NCI-H524 (cell line): ENCODE measurements at places on chromosomes 13 and 19.

- DNase-seq: no peak
Measured at GRCh38 chr13:113767366-113767765, 8.3 kb downstream of the TMEM255B start.

- DNase-seq: no peak
Measured at GRCh38 chr13:60509601-60510386, 112.8 kb downstream of the TDRD3 start.

- no peak for DNase-seq
Measured at GRCh38 chr13:28237944-28238343, 99.6 kb downstream of the PAN3 start.

GRCh38 chr13:99960663-99961311 lies 10.8 kb downstream of the ZIC5 start:
- peak; percentile 45 for DNase-seq

- DNase-seq: no peak
Measured at GRCh38 chr19:42270346-42271044, 1.4 kb downstream of the CIC start.

DNA sequence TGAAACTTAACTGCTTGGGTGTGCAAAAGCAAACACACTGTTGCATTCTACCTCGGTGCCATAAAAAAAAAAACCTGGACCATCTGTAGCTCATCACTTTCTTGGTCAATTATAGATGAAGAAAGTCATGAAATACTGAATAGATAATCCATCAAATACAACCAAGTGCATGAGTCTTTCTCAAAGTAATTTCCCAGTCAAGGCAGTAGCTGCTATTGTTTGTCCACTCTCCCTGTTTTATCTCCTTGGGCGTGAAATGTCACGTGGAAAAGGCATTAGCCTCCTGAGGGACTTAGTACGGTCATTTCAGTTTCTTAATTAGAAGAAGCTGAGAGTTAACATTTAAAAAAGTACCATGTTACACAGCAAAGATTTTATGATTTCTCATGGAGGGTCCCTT lies 1697.9 kb downstream of the PCDH9 start:
- no peak for DNase-seq

- DNase-seq: no peak
Measured at GRCh38 chr19:11203194-11204075, 6.1 kb upstream of the KANK2 start.

DNA sequence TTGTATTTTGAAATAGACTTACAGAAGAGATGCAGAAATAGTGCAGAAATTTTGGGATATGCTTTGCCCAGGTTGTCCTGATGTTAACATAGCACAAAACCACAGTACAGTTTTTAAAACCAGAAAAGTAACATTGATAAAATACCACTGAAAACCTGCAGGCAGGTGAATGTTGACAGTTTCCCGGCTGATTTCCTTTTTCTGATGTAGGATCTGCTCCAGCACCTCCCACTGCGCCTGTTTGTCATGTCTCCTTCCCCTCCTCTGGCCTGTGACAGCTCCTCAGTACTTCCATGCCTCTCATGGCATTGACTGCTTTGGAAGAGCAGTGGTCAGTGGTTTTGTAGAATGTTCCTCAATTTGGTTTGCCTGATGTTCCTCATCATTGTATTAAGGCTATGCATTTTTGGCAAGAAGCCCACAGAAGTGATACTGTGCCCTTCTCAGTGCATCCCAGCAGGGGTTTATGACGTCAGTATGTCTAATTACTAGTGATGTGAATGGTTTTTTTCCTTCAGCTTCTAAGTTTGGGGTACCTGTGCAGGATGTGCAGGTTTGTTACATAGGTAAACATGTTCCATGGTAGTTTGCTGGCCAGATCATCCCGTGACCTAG lies 31.0 kb downstream of the TDRD12 start:
- no peak for DNase-seq

DNA sequence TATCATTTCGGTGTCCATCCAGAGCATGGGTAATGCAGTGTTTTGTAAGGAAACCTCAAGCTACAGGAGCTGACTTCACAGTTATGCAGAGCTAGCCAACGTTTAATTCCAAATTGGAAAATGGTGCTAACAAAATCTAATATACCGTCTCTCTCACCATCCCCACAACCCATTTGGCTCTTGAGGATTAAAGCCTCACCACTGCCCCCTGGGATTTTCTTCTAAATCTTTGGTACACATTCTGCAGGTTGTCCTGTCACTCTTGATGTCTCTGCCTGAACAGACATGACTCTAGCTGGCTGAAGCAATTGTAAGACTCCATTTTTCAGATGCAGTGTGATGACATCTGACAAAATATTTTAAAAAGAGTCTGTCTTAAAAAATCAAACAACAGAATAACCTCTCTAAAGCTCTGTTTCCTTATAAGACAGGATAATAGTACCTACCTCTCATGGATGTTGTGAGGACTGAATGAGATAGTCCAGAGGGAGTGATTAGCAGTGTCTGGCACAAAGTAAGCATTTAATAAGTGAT lies 451.8 kb downstream of the SUCLA2 start:
- DNase-seq: no peak

DNA sequence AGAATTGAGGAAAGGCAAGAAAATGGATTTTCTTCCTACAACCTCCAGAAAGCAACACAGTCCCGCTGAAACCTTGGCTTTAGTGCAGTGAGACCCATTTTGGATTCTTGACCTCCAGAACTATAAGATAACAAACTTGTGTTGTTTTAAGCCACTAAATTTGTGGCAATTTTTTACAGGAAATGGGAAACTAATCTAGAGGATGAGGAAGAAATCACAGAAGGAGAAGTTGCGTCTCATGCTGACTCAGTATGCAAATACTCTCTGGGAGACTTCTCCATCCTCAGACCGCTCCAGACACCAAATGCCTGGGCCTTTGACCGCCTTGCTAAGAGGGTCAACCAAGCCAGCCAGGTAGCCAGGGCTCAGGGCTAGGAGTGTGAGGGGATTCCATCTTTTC lies 13.1 kb upstream of the CEACAM16 start:
- no peak for DNase-seq

DNA sequence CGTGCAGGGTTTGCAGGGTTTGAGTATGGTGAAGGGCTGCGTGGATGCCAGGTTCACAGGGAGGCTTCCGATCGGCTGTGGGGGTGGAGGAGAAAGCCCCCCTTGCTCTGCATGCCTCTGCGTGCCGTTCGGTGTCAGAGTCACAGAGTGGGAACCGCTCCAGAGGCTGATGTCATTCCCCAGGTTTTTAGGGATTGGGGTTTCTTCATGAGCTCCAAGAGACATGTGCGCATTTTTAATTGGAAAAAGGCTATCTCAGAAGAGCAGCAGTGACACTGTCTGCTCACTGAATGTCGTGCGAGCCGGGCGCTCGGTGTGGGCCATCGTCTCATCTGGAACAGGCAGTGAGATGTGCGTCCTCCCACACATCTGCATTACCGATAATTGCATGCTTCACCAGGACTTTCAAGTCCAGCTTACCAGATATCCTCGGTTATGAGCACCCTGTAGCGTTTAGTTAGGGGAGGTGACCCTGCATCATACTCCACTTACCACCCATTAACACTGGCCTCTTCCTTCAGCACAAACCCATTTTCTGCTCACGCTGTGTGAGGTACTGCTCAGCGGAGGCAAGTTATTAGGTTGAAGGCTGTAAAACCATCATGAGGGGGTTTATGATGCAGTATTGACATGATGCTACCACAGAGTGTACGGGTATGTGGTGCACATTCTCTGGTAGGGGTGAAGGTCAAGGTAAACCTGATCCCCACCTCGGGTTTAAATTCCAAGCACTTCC lies 1.7 kb downstream of the MCF2L start:
- DNase-seq: no peak

GRCh38 chr19:47660435-47660832 lies 51.5 kb downstream of the BICRA start:
- no peak for DNase-seq

DNA sequence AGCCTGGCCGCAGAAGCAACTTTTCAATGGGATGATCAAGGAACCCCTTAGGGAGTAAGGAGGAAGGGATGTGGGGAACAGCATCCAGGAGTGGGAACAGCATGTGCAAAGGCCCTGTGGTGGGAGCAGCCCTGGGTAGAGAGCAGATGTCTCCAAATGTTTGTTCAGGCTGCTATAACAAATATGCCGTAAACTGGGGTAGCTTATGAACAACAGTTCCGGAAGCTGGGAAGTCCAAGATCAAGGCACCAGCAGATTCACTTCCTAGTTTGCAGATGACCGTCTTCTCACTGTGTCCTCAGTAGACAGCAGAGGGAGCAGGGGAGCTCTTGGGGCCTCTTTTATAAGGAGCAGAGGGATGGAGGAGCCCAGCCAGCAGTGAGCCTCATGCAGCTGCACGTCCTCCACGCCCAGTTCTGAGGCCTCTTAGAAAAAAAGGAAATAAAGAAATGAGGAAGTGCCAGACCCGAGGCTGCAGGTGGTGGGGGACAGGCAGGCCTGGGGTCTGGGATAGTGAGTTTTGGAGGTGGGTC lies 4.2 kb upstream of the LRRC25 start:
- DNase-seq: peak; percentile 65

DNA sequence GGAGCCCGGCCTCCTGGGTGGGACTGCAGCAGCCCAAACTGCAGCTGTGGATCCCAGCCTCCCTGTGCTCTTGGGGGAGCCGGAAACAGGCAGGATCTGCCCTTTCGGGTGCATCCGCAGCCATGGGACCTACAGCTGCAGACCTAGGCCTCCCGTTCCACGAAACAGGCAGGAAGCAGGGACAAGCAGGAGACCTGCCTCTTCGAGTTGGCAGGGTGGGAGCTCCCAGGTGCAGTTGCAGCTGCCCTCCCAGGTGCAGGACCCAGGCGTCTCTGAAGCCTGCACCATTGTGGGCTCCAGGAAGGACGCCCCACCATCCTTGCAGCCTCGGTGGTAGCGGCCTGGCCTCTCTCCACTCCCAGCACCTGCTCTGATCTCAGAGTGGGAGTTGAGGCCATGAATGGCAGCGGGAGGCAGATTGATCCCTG lies 189.0 kb upstream of the KLHL1 start:
- no peak for DNase-seq

DNA sequence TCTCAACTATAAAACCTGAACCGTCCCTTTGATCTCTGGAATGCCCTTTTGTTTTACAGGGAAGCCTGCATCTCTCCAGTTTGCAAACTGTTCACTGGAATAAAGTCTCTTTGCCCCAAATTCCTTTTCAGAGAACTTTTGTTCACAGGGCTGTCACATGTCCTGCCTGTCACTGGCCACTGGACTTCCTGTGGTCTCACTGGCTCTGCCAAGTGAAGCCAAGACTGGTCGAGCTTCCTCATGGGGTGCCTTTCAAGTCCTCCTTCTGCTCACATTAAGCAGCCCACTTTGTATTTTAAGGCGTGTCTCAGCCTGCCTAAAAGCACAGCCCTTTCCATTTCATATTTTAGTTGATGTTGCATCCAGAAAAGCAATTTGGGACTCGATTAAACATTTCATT lies 215.7 kb downstream of the KATNAL1 start:
- DNase-seq: no peak

DNA sequence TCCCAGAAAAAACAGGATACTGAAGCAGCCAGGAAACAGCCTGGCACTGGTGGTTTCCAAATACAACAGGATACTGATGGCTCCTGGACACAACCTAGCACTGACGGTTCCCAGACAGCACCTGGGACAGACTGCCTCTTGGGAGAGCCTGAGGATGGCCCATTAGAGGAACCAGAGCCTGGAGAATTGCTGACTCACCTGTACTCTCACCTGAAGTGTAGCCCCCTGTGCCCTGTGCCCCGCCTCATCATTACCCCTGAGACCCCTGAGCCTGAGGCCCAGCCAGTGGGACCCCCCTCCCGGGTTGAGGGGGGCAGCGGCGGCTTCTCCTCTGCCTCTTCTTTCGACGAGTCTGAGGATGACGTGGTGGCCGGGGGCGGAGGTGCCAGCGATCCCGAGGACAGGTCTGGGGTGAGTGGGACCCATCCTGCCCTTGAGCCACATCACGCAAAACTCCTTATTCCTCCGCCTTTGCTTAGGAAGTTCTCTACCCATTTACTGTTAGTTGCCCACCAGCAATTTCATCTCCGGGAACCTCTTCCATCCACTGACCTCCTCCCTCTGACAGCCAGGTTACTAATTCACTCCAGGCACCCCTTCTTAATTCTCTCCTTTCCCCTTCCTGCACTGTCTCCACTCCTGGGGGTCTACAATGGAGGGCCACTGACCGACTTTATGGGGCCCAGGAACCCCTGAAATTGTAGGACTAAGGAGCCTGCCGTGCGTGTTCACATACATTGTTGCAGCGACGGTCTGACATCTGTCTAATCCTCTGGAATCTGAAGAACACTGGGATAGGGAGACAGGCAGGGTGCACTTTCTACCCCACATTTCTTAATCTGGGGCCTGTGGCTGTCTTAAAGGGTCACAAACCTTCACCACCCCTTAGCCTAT lies 1.2 kb downstream of the ITPKC start:
- peak; percentile 30 for DNase-seq

- DNase-seq: no peak
Measured at GRCh38 chr13:35983206-35983605, 148.0 kb downstream of the DCLK1 start.

GRCh38 chr13:27927444-27928352 lies 7.9 kb downstream of the PDX1 start:
- no peak for DNase-seq

DNA sequence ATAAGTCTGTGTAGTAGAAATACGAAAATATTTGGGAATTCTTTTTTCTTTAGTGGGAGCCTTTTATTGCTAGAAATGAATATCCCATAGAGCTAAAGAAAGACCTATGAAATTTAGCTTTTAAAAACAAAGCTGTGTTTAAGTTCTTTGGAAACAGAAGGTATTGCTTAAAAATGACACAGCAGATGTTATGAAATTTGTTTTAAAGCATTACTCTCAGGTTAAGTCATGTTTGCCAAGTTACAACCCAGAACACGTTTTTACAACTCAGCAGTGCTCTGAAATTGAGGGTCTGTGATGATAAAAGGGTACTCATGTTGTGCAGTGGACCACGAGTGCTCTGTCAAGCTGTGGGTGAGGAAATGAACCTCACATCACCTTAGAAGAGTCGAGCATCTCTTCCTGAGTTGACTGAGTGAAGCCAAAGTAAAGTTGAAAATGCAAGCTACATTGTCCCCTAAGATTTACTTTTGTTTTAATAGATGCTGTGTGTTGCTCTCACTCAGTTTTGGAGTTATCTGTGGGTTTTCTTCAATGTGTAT lies 161.1 kb downstream of the SHISA2 start:
- DNase-seq: no peak

DNA sequence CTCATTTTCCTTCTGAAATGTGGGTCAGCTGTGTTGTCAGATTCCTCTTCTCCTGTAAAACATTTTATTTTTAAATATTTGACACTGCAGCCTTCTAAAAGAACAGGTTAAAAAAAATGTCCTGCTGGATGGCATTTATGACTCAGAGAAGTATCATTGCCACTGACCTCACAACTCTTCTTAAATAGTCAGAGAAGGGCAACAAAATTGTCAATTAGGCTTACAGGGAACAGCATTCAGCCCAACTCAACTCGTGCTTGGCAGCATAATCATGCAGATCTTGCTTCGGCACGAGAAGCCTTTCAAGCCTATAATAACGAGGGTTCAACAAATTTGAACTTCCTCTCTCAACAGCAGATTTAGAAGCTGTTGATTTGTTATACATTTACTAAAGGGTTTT lies 296.7 kb upstream of the DACH1 start:
- DNase-seq: peak; percentile 36

GRCh38 chr13:113403255-113404104 lies 39.5 kb upstream of the GRTP1 start:
- DNase-seq: no peak
